ENCODE measurements at places on chromosomes 6 and 20.

DNA sequence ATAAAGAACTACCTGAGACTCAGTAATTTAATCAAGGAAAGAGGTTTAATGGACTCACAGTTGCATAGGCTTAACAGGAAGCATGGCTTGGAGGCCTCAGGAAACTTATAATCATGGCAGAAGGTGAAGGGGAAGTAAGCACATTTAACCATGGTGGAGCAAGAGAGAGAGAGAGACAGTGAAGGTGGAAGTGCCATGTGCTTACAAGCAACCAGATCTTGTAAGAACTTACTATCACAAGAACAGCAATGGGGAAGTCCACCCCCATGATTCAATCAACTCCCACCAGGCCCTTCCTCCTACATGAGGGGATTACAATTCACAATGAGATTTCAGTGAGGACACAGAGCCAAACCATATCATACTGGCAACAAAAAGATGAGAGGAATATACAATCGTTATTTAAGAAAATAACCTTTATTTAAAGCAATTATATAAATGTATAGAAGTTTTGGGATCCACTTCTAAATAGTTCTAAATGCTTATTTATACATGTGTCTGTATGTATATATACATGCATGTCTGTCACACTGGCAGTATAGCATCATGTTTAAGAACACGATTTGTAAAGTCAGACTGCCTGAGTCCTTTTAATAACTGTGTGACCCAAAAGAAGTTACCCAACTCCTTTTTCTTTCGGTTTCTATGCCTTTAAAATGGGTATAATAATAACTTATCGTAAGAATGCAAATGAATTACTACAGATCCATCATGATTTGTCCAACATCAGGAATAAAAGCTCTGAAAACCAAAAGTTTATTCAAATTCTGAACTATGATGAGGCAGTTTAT, 255.7 kb upstream of the THEMIS start:
- DNase-seq: no peak

GRCh38 chr6:159693894-159694545, 979 bp upstream of the SOD2 start:
- peak; percentile 81 for DNase-seq

DNA sequence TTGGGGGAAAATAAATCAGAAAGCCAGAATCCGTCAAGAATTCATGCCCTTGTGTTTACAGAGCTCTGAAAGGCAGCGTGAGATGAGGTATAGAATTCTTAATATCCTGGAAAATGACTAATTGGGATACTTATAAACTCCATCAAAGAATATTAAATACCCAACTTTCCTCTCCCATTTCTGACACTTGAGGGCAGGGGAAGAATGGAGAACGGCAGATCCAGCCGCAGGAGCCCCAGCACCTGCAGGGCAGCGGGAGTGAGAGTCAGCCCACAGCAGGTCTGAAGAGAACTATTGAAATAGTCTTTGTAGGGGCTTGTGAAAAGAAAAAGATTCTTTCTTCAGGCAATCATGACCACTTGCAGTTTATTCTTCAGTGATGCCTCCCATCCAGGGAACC, 107.2 kb downstream of the AGPAT4 start:
- DNase-seq: no peak

DNA sequence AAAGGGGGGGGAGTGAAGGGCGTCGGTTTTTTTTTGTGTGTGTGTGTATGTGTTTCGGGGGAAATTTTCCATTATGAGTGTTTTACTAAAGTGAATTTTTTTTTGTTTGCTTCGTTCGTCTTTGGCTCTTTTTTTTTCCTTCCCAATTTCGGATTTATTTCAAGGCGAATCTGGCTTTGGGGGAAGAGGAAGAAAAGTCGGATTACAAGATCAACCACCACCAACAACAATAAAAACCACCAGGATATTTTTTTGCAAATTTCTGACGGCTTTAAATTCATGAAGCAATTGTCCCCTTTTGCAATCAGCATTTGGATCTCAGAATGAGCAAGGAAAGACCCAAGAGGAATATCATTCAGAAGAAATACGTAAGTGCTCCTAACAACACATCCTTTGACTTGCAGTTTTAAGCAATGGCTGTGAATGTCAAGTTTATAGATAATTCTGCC, 372 bp downstream of the JARID2 start:
- no peak for DNase-seq

GRCh38 chr6:158850807-158851115, 31.6 kb upstream of the EZR start:
- no peak for DNase-seq

DNA sequence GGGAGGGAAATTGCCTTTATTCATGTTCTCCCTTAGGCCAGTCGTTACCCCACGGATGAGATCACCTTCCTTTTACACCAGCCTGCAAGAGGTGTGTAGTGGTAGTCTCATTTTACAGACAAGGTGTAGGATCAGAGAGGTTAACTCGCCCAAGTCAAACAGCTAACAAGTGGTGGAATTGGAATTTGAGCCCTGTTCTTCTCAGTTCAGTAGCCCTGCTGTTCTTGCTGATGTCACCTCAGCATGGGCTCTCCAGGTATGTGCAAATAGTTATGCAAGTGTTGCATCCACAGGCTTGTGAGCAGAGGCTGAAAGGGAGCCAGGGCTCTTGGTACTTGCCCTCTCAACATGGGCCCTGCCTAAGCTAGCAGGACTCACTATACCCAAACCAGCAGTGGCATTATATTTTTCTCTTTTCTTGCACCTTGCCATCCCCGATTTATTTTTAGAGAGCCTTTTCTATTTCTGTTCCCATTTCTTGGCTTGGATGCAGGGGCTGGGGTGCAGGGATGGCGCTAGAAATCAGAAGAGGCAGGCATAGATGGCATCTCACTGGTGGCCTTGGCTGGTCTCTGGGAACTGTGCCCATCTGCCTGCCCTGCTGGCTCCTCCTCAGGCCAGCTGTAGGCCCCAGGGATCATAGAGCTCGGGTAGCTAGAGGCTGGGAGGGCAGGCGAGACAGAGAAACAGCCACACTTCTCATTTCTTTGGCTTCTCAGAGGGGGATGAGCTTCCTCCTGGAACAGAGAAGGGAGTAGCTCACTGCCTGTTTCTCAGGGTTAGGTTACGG, 18.2 kb downstream of the PPARD start:
- DNase-seq: no peak

DNA sequence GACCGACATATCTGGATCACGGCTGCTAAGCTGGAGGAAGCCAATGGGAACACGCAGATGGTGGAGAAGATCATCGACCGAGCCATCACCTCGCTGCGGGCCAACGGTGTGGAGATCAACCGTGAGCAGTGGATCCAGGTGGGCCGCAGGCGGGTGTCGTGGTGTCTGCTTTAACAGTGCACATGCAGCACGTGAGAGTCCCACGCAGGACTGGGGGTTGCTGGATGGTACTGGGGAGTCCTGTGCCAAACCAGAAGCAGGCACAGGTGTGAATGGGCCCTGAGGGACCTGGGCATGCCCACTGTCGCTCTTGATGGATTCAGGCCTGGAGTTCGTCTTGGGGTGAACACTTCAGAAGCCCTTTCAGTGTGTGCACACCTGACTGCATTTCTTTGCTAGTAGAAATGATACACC, 24.6 kb upstream of the C20orf204 start:
- DNase-seq: peak; percentile 16

DNA sequence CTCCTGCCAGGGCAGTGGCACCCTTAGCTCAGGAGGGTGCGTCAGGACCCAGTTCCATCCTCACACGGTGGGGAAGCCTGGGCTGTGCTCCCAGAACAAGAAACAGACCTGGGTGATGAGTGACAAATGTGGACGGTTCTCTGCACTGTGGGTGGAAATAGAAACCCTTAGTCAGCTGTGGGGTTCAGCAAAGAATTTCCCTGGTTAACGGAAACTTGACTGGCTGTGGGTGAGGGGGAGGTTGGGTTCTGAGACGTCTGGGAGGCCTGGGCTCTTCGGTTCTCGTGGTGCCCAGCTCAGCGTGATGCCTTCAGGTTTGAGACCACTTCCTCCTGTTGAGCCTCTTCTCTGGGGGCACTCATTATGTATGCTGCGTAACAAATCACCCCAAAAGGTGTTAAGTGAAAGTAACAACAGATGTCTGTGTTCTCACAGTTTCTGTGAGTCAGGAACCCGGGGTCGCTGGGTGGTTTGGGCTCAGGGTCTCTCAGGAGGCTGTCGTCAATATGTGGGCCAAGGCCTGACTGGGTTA, 53.1 kb upstream of the FAM83D start:
- peak; percentile 85 for DNase-seq

DNA sequence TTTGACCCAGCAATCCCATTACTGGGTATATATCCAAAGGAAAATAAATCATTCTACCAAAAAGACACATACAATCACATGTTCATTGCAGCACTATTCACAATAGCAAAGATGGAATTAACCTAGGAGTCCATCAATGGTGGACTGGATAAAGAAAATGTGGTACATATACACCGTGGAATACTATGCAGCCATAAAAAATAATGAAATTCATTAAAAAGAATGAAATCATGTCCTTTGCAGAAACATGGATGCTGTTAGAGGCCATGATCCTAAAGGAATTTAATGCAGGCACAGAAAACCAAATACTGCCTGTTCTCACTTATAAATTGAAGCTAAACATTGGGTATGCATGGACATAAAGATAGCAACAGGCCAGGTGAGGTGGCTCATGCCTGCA, 61.9 kb upstream of the BMP6 start:
- no peak for DNase-seq

- no peak for DNase-seq
Observed at GRCh38 chr20:14717134-14717999, 380.0 kb upstream of the FLRT3 start.

GRCh38 chr20:21523895-21524294, 10.0 kb upstream of the NKX2-2 start:
- no peak for DNase-seq

DNA sequence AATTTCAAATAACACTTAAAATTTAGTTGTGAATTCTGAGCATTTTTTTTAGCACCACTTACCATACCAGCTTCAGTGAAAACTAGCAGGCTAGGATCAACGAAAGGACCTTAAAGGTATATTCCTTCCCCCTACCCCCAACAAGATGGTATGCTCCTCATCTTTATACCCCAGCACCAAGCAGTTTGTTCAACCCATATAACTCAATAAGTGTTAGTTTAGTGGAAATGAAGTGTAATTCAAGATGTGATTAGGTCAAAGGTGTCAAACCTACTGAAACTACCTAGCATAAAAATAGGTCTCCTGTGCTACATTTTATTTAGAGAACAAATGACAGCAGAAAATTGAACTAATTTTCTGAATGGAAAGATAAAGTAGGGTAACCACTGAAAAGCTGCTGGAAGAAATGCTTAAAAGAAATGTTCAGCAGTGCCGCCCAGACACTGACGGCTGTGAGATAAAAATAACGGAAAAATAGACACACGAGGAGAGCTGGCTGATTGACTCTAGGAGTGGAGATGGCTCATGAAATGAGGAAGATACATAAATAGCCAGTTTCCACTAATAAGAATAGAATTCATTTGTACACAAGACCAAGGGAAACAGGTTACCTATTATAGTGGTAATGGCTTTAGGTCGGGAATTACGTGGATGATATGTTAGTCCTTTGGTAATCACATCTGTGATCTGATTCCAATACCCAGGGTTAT, 94.8 kb downstream of the IPCEF1 start:
- no peak for DNase-seq

DNA sequence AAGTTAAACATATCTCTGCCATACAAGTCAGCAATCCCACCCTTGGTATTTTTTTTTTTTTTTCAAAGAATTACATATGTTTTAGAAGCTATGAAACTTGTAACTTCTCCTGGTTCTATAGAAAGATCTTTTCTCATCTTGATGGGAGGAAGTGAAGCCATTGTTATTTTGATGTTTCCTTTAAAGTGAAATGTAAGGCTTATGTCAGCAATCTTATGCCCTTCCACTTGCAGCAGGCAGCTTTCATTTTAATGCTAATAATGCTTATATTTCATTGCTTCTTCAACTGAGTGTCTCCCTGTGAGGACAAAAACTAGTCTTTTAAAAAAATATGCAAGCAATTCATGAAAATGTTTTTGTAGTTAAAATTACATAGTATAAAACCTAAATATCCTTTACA, 1614.7 kb downstream of the KHDRBS2 start:
- no peak for DNase-seq

DNA sequence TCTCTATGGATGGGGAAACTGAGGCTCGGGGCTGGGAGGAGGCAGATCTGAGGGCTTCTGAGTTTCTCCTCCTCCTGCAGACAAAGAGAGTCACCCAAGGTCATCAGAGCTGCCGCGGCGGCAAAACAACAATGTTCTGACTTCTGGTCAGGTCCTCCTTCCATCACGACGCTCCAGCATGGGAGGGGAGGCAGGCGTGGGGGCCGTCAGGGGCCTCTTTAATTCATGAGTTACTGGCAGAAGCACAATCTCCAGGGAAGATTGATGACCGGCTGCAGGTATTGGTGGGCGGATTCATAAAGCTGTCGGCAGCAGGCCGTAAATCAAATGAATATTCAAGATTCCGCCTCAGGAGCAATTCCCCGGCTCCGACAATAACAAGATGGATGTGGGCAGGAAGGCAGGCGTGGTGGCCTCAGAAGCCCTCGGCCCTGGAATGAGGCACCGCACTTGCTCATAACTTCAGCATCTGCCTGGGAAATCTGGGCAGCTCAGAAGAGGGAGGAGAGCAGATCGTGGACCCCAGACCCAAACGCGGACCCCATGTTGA, 19.1 kb downstream of the PCK1 start:
- no peak for DNase-seq

DNA sequence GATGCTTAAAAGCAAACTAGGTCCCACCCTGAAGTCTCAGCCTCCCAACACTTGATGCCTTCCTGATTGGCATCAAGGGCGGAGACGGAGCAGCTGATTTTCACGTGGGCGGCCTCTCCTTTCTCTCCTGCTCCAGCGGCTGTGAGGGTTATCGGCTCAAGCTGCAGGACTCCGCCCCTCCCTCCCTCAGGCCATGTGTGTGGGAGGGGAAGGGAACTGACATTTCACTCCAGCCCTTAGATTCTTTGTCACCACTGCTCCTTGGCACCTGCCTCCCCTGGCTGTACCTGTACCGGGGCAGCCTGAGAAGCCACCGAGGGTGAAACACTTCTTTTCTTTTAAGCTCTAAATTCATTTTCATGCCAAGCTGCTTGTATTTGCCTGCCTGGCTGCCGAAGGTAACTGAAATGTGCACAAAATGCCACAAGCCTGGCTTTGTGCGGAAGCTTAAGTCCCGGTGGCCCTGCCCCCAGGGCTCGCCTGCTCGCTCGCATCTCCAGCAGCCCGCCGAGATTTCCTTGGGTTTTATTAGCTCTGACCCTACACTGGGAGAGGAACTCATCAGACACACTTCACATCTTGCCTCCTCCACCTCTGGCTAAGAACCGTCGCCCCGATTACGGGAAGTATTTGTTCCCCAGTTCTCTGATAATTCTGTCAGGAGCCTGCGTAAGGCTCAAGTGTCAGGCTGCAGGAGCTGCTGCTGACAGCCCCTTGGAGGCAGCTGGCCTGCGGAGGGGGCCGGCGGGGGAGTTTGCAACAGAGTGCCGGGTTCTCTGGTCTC, 9.6 kb upstream of the CPNE5 start:
- DNase-seq: no peak

DNA sequence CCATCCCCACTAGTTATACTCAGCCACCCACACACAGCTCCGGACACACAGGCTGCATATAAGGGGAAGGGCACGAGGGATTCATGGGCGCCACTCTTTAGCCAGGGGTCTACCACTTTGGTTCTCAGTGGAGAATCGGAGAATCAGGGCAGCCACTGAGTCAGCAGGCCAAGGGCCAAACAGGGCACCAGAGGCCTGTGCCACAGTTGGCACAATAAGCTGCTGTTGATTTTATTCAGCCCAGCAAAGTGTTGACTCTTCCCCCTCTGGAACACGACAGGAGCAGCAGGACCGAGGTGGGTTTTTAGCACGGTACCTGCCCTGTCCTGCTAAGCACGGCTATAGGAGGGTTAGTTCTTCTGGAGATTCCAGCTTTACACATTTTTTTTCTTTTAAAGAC, 48.3 kb downstream of the GJA10 start:
- DNase-seq: no peak

All from B cell (primary cell).